ENCODE measurements at places on chromosomes 2 and 18. TPM values are rescaled to one million over a fixed set of nuclear protein-coding genes. Genes with fewer than 3 reads are reported as not detected.
A peak's percentile ranks its signal among the peaks of the same experiment; 100 is the strongest.

- H3K36me3 ChIP-seq: no peaks in the 10 kb centered on the region
- no peaks in the 10 kb centered on the region for H3K27me3 ChIP-seq
- H3K4me1 ChIP-seq: peaks cover 43% of the 10 kb centered on the region
Observed at GRCh38 chr2:45929674-45930395, 278.4 kb downstream of the PRKCE start.

RNMT gene
- total RNA-seq: 32.2 TPM

DNA sequence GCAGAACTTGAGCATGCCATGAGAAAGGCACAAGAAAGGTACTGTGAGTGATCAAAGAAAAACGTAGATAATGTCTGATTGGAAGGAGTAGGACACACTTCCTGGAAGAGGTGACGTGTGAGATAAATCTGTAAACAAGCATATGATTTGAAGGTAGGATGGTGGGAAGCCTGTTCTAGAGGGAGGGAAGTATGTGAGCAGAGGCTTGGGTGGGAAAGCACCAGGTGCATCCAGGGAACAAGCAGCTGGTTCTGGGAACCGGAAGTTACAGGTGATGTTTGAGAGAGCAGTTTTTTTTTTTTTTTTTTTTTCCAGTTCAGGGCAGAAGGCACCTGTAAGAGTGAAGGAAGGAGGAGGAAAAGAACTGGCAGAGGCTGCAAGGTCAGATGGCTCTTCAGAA, 116.6 kb upstream of the EFEMP1 start:
- no peaks in the 10 kb centered on the region for H3K4me1 ChIP-seq
- H3K27me3 ChIP-seq: no peaks in the 10 kb centered on the region
- no peak for DNase-seq

DNA sequence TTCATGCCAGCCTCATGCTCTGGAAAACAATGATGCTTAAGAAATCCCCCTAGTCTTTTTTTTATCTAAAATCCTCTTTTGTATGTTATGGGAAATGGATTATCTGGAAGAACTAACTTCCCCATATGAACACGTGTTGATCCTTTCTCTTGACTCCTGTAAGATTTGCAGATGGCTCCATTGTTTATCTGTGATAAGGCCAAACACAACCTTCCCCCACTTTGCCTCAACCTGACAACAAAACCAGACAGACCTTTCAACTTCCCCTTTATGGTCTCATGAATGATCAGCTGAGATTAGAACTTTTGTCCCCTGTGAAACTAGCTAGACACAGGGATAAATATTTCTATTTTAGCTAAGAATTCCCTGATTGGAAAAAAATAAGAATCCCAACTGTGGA, 828.0 kb upstream of the CDH2 start:
- H3K4me3 ChIP-seq: no peak overlapping the region
- no peaks in the 10 kb centered on the region for H3K27me3 ChIP-seq
- H3K27ac ChIP-seq: no peak overlapping the region
- H3K4me1 ChIP-seq: no peaks in the 10 kb centered on the region
- H3K36me3 ChIP-seq: no peaks in the 10 kb centered on the region

OSGEPL1 gene
- total RNA-seq: 11.0 TPM

ALLC gene
- total RNA-seq: not detected

MRO gene
- 4.9 TPM for total RNA-seq

GRCh38 chr2:230254152-230254881, 28.8 kb downstream of the SP140 start:
- no peaks in the 10 kb centered on the region for H3K27me3 ChIP-seq
- no peak overlapping the region for H3K27ac ChIP-seq
- H3K36me3 ChIP-seq: no peaks in the 10 kb centered on the region

DNA sequence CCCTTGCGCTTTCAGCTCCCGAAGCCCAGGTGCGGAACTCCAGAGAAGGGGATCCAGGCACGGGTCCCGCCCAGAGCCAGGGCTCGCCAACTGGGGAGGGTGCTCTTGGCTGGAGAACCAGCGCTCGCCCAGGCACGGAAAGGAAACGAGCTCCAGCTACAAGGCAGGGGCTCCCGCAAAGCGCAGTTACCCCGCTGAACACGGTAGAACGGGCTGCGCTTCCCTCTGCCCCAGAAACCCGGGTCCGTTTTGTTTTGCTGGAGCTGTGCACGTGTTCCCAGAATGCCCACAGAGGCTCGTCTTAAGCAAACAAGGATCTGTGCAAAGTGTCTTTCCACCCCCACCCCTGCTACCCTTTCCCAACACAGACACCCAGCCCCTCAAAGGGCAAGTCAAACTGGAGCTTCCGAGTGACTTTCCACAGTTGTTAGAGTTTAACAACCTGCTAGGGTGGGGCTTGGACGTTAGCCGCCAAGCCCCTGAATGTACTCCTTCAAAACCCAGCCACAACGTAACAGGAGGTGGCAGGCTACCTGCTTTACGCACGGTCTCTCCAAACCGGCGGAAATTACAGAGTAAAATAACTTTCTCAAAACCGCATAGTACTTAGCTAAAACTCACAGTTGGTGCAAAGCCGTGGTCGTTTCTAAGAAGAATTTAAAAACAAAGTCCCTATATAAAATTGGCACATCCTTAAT, 775 bp downstream of the RNF125 start:
- no peaks in the 10 kb centered on the region for H3K4me1 ChIP-seq
- H3K27ac ChIP-seq: no peak overlapping the region
- H3K27me3 ChIP-seq: no peaks in the 10 kb centered on the region
- DNase-seq: no peak

DNA sequence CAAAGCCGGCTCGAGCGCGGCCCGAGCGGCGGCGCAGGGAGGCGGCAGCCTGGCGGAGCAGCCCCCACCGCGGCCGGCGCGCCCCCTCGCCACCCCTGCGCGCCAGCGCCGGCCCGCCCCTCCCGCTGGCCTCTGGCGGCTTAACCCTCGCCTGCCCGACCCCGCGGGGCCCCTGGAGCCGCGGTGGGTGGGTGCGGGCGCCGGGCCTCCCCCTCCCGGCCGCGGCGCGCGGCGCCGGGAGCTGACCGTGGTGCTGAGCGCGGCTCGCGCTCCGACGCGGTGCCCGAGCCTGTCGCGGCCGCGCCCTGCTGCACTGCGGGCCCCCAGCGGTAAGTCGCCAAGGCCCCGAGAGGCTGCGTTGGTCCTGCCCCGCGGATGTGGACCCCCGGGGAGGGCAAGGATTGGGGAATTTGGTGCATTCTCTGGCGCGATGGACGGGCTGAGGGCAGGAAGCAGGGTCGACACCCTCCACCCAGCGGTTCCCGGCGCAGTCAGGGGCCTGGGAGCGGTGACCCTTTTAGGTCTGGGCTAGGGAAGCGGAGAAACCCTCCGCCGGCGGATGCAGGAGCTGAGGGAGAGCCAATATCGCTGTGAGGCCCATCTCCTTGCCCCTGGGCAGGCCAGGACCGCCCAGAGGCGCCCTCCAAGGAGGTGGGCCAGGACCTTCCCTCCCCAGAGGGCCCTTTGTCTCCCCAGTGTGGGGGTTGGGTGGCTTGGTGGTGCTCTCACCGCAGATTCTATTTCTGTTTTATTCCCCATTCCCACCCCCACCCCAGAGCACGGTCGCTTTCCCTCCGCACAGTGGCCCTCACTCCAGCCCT, 923 bp downstream of the AMER3 start:
- H3K27ac ChIP-seq: no peak overlapping the region
- no peaks in the 10 kb centered on the region for H3K36me3 ChIP-seq
- no peaks in the 10 kb centered on the region for H3K27me3 ChIP-seq
- no peaks in the 10 kb centered on the region for H3K4me1 ChIP-seq
- no peak for DNase-seq
- H3K4me3 ChIP-seq: no peak overlapping the region

TMEM198 gene
- 3.2 TPM for total RNA-seq

DNA sequence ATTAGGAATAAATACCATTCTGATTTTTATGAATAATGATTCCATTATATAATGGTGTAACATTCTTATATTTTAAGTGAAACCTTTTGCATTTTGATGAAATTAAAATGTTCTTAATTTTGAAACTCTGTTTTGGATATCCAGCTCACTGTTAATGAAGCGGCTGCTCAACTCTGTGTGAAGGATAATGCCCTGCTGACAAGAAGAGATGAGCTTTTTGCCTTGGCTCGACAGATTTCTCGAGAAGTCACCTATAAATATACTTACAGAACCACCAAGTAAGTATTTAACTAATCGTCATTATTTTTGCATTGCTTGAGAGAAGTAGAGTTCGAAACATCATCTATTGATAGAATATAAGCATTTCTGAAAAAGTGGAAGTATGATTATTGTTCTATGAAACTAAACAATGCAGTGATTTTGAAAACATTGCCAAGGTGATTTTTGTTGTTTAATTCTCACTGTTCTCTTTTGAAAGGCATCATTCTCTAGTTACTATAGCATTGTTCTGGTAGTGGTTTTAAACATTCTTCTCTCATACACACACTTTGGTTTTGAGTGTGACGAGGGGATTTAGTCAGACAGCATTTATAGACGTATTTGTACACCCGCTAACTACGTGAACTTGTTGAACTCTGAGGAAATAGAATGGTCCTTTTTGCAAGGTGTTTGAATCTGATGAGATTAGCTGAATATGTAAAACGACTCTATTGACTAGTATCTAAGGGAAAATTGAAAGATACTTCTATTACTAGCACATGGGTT, 21.5 kb downstream of the NAB1 start:
- H3K27me3 ChIP-seq: no peaks in the 10 kb centered on the region
- H3K27ac ChIP-seq: no peak overlapping the region
- H3K36me3 ChIP-seq: no peaks in the 10 kb centered on the region
- no peak for DNase-seq
- H3K4me1 ChIP-seq: peaks cover 13% of the 10 kb centered on the region

C2orf15 gene
- 2.0 TPM for total RNA-seq

DNA sequence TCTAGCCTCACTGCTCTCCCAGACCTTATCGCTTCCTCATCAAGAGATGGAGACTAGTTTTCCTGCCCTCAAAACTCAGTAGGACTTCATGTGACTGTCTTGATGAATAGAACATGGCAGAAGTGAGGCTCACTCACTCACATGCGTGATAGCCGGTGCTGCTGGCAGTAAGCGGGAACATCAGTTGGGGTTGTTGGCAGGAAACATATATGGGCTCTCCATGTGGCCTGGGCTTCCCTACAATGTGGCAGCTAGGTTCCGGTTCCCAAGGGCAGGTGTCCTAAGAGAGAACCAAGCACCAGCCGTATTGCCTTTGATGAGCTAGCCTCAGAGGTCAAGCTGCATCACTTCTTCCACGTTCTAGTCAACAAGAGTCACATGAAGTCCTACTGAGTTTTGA, 15.2 kb upstream of the FAHD2A start:
- no peak for DNase-seq
- no peaks in the 10 kb centered on the region for H3K27me3 ChIP-seq
- no peaks in the 10 kb centered on the region for H3K4me1 ChIP-seq
- no peak overlapping the region for H3K27ac ChIP-seq

- peaks cover 94% of the 10 kb centered on the region for H3K36me3 ChIP-seq
- H3K4me1 ChIP-seq: no peaks in the 10 kb centered on the region
- no peak overlapping the region for H3K27ac ChIP-seq
- H3K27me3 ChIP-seq: no peaks in the 10 kb centered on the region
Observed at GRCh38 chr2:71402427-71402826, 50.9 kb upstream of the DYSF start.

DNA sequence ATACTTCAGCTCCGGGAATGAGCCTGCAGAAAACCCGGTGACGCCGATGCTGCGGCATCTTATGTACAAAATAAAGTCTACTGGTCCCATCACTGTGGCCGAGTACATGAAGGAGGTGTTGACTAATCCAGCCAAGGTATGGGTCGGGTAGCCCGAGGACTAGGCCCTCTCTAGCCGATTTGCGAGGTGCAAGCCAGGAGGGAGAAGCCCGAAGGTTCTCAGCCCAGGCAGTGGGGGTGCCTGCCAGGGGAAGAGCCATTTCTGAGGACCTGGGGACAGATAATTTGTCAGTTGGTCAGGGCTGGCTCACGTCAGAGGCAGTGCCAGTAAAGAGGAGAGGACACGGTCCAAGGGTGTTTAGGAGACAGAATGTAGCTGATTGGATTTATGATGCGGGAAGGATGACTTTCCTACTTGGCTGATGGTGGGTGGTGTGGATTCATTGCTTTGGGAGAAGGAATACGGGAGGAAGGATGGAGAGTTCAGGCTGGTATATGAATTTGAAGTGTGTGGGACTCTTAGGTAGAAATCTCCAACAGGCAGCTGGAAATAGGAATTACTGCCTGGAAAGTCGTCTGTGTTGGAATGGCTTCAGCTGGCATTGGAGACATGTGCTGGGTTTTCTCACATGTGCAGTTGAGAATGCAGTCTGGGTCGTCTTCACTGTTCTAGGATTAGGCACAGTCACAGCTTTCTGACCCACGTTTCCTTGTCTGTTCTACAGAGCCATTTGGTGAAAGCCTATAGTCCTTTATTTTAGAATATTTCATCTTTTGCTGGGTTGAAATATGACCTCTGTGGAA, 874 bp downstream of the NDUFAF7 start:
- peaks cover 30% of the 10 kb centered on the region for H3K36me3 ChIP-seq
- H3K27ac ChIP-seq: peak overlapping the region; percentile 44
- no peaks in the 10 kb centered on the region for H3K27me3 ChIP-seq
- peaks cover 28% of the 10 kb centered on the region for H3K4me1 ChIP-seq

TCF23 gene
- total RNA-seq: not detected

GALR1 gene
- not detected for total RNA-seq

DNA sequence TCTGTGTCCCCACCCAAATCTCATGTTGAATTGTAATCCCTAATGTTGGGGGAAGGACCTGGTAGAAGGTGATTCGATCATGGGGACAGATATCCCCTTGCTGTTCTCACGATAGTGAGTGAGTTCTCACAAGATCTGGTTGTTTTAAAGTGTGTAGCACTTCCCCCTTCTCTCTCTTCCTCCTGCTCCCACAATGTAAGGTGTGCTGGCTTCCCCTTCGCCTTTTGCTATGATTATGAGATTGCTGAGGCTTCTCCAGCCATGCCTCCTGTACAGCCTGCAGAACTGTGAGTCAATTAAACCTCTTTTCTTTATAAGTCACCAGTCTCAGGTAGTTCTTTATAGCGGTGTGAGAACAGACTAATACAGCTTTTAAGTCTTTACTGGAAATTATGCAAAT, 193.3 kb upstream of the RBBP8 start:
- no peak for DNase-seq
- H3K36me3 ChIP-seq: no peaks in the 10 kb centered on the region
- H3K27me3 ChIP-seq: no peaks in the 10 kb centered on the region
- H3K4me1 ChIP-seq: no peaks in the 10 kb centered on the region

DNA sequence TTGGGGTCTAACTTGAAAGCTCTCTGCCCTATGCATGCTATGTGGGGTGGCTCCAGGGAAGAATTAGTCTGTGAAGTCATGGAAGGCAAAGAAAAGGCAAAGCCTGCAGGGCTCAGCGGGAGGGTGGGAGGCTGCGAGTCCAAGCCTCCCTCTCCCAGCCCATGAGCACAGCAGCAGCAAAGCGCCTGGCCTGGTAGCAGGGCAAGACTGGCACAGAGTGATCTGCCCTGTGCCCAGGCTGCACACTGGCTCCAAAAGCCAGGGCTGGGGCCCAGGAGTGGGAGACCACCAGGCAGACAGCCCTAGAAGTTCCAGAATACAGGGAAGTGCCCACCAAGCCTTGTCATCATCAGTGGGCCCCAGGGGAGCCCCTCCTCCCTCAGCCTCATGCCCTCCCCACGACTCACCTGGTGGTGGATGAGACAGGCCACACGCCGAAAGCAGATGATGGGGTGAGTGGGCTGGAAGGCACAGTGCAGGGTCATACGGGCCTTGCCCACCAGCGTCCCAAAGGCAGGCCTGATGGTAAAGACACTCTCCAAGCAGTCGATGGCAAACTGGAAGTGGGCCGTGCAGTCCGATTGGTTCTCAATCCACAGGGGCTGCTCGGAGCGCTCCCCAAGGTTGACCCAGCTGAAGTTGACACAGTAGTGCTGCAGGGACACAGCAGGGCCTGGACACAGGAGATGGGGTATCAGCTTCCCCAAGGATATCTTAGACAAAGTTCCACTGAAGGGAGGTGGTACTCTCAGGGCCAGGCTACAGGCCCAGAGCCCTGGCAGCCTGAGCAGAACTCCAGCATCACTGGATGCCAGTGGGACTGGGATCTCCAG, 12.1 kb downstream of the CFAP65 start:
- H3K4me3 ChIP-seq: no peak overlapping the region
- no peaks in the 10 kb centered on the region for H3K27me3 ChIP-seq
- no peaks in the 10 kb centered on the region for H3K36me3 ChIP-seq
- H3K4me1 ChIP-seq: no peaks in the 10 kb centered on the region
- no peak overlapping the region for H3K27ac ChIP-seq
- no peak for DNase-seq

Measured in Karpas-422 (cell line).